ENCODE measurements at places on chromosomes 1 and 21.

- no peak for DNase-seq
Observed at GRCh38 chr1:226108935-226109828, 46.7 kb downstream of the H3-3A start.

DNA sequence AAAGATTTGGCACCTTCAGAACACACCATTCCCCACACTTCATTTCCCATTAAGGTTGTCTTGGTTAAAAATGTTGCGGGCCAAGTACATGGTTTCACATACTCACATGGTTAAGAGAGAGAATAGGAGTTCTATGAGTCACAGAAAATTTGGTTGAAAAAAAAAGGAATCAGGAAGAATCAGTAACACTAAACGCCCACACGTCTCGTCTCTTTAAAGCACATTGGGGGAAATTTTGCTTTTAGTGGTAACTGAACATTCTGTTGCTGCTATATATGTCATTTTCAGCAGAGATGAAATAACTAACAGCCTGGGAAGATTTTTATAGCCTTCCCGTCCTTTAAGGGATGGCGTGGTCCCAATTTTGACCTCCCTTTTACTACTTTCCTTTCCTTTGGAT is 132.9 kb upstream of the ERG start:
- DNase-seq: no peak

DNA sequence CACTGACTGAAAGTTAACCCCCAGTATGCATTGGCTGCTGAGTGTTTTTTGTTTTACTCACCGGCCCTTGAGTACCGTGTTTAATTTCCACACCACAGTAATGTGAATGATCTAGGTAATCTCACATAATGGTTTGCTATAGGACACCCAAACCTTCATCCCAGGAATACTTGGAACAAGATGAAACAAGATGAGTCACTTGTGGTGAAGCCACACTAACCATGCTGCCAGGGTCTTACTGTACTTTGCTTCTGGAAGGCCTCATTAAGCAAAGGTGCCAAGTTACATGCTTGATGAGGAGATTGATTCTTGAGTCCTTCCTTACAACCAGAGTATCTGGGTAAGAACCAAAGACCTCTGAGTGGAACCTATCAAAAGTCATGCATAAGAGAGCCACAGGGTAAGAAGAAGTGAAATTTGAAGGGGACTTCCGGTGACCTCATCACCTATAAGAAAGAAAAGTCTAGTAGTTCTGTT is 163.3 kb downstream of the NRIP1 start:
- no peak for DNase-seq

DNA sequence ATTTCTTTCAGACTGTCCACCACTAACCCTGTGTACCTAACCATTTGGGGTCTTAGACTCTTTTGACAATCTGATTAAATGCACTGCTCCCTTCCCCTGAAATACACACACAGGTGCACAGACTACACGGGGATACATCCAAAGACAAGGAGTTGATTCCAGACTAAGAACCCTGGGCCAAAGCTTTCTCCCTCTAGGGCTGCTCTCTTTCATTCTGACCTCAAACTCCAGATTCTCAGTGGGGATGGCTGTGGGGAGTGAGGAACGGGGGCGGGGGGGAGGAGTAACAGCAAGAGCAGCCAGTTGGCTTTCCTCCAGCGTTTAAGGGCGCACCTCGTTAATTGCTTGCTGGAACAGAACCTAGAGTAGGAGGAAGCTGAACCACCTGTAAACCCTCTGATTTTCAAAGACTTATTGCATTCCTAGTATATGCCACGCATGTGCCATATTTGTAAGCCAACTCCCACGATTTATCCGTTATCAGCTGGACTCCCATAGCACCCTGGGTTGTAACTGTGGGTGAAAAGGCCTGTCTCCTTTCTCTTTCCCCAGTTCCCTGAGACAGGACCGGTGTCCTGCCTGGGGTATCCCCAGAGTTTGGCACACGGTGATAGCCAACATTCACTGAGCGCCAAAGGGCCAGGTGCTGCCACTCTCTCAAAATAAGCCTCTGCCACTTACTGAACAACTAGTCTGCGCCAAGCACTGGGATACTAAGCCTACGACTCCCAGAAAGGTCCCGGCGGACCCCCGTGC is 920 bp downstream of the MTHFR start:
- no peak for DNase-seq

- no peak for DNase-seq
Observed at GRCh38 chr1:77313491-77313890, 31.7 kb downstream of the AK5 start.

DNA sequence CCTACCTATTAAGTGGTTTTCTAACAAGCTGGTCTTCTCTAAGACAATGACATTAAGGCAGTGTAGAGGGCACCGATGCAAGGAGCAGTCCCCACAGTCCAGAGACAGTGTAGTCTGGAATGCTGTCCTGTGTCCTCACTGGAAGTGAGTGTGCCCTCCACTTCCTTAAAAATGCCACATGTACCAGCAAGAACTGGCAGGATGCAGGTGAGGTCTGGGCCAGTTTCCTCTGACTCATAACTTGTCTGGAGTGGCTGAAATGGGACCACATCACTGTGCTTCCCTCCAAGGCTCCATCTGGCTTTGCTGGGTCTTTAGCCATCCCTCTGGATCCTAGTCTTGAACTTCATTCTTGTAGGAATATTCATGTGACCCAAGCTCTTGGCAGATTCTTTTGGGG is 170.5 kb upstream of the KIAA0040 start:
- DNase-seq: no peak

DNA sequence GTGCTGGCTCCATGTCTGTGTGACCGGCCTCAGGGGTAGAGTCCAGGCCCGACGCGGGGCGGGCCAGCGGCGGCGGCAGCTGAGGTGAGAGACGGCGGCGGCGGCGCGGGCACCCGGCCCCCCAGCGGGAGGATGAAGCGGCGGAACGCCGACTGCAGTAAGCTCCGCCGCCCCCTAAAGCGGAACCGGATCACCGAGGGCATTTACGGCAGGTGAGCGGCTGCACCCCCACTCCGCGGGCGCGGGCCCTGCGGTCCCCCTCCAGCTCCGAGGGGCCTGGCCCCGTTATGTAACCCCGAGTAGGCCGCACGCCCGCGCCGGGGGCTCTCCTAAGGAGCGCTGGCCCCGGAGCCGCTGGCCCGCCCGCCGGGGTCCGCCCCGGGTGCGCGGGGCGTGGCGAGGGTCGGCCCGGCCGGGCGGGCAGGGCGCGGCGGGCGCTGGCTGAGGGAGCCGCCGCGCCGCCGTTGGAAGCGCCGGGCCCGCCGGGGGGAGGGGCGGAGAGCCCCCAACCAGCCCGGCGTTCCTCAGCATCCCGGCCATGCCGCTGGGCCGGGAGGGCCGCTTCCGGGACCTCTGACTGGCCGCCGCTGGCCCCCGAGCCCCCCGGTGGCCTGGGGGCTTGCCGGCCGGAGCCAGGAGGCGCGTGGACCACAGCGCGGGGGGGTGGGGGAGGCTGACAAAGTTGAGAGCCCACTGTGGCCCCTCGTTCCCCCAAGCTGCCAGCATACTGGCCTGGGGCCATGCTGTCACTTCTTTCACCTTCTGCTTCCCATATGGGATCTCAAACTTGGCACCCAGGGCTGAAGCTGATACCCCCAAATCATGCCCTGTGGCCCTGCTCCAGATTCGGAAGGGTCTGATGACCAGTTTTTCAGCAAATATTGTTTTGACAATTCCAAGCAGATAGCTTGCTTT is 527 bp downstream of the MACO1 start:
- no peak for DNase-seq

- DNase-seq: no peak
Observed at GRCh38 chr1:8154621-8155052, 128.5 kb upstream of the ERRFI1 start.

Data from pulmonary artery endothelial cell (primary cell).